ENCODE measurements at places on chromosomes 3 and 15.

GRCh38 chr15:26051761-26052675 lies 188.9 kb upstream of the ATP10A start:
- no peak for DNase-seq

- no peak for DNase-seq
Measured at GRCh38 chr3:188918093-188918492, 253.7 kb upstream of the TPRG1 start.

GRCh38 chr3:26713091-26713490 lies 90.5 kb downstream of the LRRC3B start:
- DNase-seq, result no peak

GRCh38 chr3:132629928-132630327 lies 29.7 kb downstream of the ACAD11 start:
- no peak for DNase-seq

GRCh38 chr3:149657321-149657925 lies 402 bp downstream of the WWTR1 start:
- DNase-seq, result no peak

- no peak for DNase-seq
Measured at GRCh38 chr3:178172121-178172520, 364.1 kb upstream of the KCNMB2 start.

DNA sequence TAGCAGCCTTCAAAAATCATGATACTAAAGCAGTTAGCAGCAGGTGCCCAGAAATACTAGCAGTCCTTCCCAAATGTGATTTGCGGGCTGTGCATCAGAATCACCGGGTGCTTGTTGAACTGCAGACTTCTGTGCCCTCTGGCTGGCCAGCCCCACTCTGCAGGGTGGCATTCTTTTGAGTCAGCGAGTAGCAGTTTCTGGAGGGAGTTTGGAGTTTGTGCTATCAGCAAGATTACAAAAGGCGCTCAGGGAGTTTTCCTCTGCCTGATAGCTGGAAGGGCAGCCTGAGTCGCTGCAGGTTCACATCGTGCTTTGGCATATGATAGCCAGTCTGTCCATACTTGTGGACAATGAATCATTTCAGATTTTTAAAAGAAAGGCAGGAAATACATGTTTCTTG lies 57.6 kb downstream of the CLDN11 start:
- DNase-seq, result no peak

All from DMS79 treated with DMSO at 0.1 percent for 48 hours (cell line).